ENCODE measurements at places on chromosomes 7 and 10.

GRCh38 chr7:119931230-119931824, 341.6 kb upstream of the KCND2 start:
- DNase-seq = no peak

DNA sequence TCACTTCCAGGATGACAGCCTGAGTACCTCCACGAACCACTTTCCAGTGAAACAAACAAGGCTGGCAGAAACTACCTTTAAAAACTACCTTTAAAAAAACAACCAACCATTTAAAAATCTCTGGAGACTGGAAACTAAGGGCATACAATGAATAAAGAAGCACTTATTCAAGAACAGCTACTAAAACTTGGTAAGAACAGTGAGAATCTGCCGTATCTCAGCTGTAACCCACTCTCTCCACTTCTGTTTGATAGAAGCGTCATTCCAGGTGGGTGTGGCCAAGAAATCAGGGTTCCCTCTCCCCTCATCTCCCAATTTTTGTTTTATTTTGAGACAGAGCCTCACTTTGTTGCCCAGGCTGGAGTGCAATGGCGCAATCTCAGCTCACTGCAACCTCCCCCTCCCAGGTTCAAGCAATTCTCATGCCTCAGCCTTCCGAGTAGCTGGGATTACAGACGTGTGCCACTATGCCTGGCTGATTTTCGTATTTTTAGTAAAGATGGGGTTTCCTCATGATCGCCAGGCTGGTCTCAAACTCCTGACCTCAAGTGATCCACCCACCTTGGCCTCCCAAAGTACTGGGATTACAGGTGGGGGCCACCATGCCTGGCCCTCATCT, 158.8 kb upstream of the CHST15 start:
- no peak for DNase-seq

- no peak for DNase-seq
Measured at GRCh38 chr7:128227271-128227670, 13.8 kb upstream of the LEP start.

GRCh38 chr7:471866-472639, 47.6 kb downstream of the PDGFA start:
- peak; percentile 33 for DNase-seq

DNA sequence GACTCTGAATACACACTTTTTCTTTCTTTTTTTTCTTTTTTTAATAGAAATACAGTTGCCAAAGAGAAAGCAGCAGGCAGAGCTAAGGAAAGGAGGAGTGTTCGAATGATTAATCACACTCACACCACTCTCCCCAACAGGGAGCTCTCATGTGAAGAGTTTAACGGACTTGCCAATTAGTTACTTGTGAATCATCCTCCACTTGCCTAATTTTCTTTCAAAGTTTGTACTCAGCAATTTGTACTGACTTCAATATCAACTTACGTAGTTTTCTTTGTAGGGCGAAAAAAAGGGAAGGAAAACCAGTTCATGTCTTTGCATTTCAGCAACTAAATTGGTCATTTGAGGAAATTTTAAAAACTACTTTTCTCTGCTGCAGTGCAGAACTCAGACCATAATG, 109.2 kb downstream of the PIP4K2A start:
- DNase-seq = no peak

- DNase-seq = no peak
Measured at GRCh38 chr10:62116896-62117295, 151.7 kb downstream of the RTKN2 start.

- no peak for DNase-seq
Measured at GRCh38 chr7:139505563-139505962, 17.9 kb upstream of the CLEC2L start.

- no peak for DNase-seq
Measured at GRCh38 chr7:12493407-12493806, 77.1 kb upstream of the SCIN start.

GRCh38 chr10:15245530-15245929, 77.0 kb upstream of the NMT2 start:
- DNase-seq = no peak

- no peak for DNase-seq
Measured at GRCh38 chr10:4194231-4194630, 409.2 kb upstream of the KLF6 start.

- DNase-seq = peak; percentile 39
Measured at GRCh38 chr10:91432175-91432574, 22.0 kb downstream of the HECTD2 start.

- DNase-seq = no peak
Measured at GRCh38 chr7:15159261-15159660, 256.7 kb upstream of the DGKB start.

DNA sequence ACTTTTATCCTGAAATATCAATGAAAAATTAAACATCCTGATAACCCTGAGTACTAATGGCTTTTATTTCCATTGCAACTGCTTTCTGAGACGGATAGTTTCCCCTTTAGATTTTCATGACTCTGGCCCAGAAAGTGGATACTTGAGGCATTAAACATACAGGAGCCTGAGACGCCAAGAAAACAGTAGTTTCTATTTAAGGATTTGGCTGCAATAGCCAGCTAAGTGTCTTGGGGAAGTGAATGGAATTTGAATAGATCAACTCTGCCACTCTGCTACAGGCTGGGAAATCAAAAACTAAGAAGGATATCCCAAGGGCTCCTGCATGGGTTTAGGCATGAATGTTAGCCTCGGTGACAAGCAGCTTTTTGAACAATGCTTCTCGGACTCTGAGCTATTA, 24.7 kb upstream of the GPAM start:
- DNase-seq = no peak

DNA sequence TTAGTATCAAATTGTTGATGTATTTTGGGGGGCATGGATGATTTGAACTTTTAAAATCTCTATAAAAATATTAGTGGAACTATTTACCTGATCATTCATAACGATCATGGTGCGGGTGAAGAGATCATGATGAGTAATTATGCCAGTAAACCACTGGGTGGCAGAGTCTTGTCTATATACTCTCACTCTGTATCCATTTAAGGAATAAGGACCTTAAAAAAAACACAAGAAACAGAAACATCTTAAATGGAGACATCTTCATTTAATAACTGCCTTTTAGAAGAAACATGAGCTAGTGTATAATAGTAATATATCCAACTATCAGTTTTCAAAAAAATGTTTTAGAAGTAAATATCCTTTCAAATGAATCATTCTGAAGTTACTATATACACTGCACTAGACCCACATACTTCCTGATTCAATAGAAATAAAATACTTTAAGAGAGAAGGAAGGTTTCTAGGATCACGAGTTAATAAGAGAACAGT, 84.0 kb downstream of the NRBF2 start:
- DNase-seq = no peak

DNA sequence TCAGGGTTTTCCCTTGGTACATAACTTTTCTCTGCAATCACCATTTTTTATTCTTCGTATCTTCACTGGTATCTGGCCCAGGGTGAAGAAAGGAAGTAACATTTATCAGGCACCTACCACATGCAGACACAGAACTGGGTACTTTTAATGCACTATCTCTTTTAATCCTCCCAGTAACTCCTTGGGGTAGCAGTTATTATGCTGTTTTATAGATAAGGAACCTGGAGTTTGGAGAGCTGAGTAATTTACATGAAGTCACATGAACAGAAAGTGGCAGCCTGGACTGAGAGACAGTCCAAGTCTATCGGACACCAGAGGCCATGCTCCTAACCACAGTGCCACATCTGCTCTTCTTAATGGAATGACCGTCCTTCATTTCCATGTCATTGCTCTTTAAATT, 117.1 kb upstream of the PODXL start:
- no peak for DNase-seq

DNA sequence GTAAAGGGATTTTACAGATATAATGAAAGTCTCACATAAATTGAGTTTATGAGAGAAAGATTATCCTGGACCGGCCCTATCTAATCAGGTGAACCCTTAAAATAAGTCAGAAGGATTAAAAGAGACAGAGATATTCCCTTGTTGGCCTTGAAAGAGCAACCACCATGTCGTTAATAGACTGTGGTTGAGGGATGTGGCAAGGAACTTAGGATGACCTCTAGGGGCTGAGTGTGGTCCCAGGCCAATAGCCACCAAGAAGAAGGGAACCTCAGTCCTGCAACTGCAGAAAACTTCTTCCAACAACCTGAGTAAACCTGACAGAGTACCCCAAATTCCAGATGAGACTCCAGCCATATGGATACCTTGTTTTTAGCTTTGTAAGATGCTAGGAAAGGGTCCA, 121.5 kb downstream of the POLR1F start:
- no peak for DNase-seq

- no peak for DNase-seq
Measured at GRCh38 chr10:3532644-3533043, 252.4 kb downstream of the KLF6 start.

- DNase-seq = no peak
Measured at GRCh38 chr10:132990684-132991545, 48.5 kb upstream of the CFAP46 start.

GRCh38 chr10:29392376-29393021, 103.6 kb downstream of the LYZL1 start:
- DNase-seq = peak; percentile 50

DNA sequence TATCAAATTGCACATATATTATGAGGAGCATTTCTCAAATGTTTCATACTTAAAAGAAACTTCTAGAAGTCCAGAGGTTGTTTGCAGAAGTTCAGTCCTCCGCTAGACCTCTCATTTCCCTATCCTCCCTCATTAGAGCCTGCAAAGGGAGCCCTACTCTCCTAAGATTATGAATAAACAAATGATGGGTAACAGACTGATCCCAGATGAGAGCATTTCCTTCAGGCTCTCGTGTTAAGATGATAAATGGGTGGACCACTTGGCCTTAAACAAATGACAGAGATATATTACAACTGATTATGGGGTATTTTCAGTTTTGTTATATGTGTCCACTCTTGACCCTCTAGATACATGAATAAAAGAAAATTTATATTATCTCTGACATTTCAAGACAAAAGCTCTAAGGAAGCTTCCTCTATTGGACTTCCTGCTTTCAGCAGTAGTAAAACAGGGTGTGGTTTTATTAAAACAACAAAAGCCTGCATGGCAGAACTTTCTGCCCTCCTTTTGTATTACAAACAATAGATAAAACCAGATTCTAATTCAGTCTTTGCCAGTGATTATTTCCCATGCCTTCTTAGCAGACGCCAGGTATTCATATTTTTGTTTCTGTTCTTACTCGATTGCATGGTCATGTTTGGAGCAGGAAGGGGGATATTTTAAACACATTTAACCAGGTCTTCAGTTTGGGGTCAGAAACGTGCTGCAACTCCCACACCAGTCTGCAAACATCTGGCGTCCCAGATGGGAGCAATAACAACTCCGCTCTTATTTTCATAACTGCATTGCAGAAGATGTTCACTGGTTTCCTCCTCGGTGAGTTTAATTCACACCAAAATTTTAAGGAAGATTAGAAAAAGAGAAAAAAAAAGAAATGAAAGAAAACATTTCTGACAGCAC, 52.4 kb upstream of the FAM204A start:
- no peak for DNase-seq

DNA sequence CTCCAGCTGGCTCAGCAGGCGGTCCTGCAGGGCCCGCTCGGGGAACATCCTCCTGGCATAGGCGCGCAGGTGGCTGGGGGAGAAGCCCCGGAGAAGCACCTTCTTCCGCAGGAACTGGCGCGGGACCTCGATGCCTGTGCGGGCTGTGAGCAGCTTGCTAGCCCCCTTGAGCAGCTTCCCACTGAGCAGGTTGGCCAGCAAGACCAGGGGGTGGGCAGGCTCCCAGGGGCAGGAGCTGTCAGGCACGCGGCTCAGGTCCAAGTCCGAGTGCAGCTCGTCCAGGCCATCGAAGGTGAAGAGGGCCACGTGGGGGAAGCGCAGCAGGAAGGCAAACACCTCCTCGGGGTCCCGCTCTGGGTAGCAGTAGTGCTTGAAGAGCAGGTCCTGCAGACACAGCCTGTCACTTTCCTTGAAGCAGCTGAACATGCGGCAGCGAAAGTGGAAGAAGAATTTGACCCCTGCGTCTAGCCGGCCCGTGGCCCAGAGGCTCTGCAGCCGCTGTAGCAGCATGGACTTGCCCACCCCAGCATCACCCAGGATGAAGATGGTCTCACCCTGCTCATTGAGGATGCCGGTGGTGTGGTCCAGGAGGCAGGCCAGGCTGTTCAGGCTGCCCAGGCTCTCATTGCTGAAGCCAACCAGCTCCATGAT, 26.2 kb downstream of the NOD1 start:
- DNase-seq = no peak

DNA sequence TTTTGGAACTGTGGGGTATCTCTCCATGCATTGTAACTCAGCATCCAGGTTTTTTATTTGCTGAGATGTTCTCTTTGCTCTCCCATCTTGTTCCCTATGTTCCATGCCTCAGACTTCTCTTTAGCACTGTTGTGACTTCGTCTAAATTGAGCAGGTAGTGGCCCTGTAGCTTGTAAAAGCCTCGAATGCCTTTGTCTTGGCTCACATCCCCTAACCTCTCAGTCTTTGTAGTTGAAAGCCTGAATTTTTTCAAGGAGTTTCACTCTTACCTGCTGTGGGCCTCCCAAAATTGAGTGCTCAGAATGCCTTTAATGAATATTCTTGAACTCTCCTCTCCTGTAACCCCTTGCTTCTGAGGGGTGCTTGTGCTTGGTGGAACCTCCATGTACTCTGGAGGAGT, 1137.3 kb downstream of the REEP3 start:
- no peak for DNase-seq

- no peak for DNase-seq
Measured at GRCh38 chr10:132915411-132915810, 27.0 kb downstream of the CFAP46 start.

DNA sequence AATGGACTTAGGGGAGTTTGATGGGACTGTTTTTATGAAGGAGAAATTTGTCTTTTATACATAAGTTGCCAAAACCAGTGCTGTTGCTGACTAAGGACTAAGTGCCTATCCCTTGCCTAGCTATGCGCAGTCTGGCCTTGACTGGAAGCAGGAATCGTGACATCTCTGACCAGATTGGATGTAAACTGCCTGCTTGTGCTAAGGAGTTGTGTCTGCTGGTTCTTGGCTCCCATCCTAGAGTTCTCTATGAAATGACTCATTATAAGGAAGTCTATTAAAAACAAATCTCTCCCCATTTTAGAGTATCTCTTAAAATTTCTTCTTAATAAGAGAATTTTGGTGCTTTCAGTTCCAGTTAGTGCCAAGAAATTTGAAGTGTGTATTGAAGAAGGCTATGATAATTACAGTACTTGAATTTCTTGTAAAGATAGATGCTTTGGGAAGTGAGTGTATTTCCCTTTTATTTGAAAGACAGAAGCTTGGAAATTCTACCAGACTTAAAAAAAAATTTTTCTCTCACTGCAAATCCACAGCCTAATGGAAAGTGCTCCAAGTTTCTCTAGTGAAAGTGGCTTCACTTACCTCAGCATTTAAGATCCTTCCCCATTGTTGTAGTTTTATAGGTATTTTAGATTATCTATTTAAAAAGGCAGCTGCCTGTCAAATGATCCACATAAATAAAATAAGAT, 77.6 kb downstream of the BICC1 start:
- no peak for DNase-seq

DNA sequence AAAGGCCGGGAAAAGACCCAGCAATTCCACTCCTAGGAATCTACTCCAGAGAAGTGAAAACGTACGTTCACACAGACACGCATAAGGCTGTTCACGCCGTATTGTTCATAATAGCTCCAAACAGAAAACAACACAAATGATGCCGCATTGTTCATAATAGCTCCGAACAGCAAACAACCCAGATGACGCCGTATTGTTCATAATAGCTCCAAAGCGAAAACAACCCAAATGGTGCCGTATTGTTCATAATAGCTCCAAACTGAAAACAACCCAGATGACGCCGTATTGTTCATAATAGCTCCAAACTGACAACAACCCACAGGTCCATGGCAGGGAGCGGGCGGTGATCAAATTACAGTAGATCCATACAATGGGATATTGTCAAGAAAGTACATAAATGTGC, 85.2 kb upstream of the DNAAF5 start:
- no peak for DNase-seq

Measured in head of caudate nucleus (tissue), 42 donors.